ENCODE measurements at places on chromosomes 4 and X.
A peak's percentile ranks its signal among the peaks of the same experiment; 100 is the strongest.

- DNase-seq, result no peak
Observed at GRCh38 chr4:114691865-114692264, 93.3 kb downstream of the UGT8 start.

GRCh38 chr4:165301833-165302232, 25.6 kb upstream of the MSMO1 start:
- no peak for DNase-seq

- no peak for DNase-seq
Observed at GRCh38 chr4:183721207-183722081, 62.4 kb downstream of the TRAPPC11 start.

- DNase-seq, result no peak
Observed at GRCh38 chrX:43500996-43501694, 155.0 kb upstream of the MAOA start.

DNA sequence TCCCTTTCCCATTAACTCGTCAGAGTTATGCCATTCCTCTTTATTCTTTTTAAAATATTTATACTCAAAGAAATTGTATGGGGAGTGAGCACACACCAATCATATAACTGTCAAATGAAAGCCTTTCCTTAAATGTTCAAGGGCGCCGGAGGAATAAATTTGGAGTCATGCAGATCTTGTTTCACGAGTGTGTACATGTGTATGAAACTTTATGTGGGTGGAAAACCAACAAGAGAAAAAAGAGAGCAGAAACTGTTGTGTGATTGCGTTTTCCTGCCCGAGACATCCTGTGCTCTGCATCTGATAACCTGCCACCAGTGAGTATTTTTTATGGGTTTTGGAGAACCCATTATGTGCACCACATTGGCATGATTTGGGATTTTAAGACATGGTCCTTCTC, 88.3 kb downstream of the FHDC1 start:
- no peak for DNase-seq

GRCh38 chrX:1111601-1112300, 100.7 kb downstream of the CRLF2 start:
- no peak for DNase-seq

DNA sequence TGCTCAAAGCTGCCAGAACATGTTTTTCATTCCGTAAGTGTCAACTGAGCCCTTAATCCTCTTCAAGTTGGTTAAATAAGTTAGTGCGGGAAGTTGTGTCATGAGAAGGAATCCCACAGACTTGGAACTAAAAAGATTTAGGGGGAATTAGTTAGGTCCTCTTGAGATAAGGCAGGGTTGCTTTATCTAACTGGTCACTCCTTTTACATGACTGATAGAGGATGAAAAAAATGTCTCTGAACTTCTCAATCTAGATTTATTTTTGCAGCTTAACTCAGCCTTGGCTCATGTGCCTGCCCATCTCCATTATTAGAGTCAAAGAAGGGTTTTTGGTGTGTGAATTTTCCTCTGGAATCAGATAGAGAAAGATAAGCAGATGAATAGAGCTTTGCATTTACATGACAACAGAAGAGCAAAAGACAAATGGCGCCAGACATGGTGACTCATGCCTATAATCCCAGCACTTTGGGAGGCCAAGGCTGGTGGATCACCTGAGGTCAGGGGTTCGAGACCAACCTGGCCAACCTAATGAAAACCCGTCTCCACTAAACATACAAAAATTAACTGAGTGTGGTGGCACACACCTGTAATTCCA, 882.9 kb downstream of the RPA4 start:
- DNase-seq, result no peak

DNA sequence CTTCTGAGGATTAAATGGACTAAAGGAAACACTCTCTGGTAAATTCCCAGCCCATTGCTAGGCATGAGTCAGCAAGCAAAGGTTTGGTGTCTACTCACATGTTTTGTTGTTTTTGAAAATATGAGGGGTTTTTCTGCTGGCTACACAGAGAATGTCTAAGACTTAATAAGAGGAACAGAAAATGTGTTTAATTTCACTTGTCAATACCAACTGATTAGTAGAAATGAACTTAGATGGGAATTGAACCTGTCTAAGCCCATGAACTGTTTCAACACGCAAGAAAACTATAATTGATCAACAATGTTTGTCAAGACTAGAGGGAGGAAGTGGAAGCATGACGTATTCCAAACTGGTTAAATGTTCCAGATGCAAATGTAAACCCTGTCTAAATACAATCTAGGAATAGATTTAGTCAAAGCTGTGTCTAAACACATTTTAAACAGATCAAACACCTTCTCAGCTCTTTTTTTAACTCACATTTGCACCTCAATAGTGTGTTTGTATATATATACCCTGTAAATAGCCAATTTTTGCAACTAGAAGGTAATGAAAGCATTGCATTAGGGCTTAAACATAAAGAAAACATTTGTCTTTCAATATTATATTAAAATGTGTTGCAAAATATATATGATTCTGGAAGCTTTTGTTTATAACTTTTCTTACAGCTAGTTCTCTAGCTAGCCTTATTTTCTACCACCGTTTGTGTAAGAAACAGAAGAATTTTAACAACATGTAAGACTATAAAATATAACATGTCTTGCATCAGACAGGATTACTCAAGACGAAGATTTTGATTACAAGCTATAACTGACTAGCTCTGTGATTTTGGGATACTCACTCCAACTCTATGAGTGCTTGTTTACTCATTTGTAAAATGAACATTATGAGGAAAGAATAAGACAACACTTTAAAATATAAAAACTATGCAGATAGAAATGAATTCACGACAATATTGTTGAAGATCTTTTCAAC, 607.8 kb downstream of the FSTL5 start:
- DNase-seq, result no peak

- no peak for DNase-seq
Observed at GRCh38 chr4:173434231-173434630, 35.3 kb upstream of the SCRG1 start.

GRCh38 chr4:61666244-61666643, 466.1 kb downstream of the ADGRL3 start:
- no peak for DNase-seq

DNA sequence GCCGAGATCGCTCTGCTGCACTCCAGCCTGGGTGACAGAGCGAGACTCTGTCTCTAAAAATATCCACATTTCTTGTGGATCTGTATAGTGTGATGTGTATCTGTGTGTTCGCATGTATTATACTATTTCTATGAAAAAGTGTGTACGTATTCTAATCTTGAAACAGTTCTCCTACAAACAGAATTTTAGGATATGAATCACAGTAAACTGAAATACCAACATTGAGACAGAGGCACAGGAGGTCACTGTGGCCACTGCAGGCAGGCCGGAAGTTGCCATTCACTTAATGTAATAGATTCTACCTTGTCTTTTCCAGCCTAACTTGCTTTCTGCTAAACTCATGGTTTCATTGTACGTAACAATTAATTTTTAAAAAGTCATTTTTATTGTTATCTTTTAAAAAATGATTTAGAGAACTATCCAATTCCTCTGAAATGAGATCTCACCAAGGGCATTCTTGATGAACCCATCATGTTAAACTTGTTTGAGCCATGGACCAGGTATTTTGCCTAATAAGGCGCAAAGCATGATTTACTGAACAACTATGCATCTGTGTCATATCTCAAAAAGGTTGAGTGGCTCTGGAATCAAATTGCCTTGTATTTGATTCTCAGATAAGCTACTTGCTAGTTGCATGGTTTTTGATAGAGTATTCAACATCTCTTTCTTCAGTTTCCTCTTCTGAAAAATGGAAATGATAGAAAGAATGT, 154.9 kb upstream of the GYPA start:
- no peak for DNase-seq

GRCh38 chr4:102868153-102868780, 525 bp upstream of the CISD2 start:
- no peak for DNase-seq

GRCh38 chr4:152117933-152118507, 357.2 kb upstream of the GATB start:
- DNase-seq, result peak; percentile 13

GRCh38 chr4:152594978-152595925, 59.4 kb upstream of the FBXW7 start:
- DNase-seq, result peak; percentile 90

DNA sequence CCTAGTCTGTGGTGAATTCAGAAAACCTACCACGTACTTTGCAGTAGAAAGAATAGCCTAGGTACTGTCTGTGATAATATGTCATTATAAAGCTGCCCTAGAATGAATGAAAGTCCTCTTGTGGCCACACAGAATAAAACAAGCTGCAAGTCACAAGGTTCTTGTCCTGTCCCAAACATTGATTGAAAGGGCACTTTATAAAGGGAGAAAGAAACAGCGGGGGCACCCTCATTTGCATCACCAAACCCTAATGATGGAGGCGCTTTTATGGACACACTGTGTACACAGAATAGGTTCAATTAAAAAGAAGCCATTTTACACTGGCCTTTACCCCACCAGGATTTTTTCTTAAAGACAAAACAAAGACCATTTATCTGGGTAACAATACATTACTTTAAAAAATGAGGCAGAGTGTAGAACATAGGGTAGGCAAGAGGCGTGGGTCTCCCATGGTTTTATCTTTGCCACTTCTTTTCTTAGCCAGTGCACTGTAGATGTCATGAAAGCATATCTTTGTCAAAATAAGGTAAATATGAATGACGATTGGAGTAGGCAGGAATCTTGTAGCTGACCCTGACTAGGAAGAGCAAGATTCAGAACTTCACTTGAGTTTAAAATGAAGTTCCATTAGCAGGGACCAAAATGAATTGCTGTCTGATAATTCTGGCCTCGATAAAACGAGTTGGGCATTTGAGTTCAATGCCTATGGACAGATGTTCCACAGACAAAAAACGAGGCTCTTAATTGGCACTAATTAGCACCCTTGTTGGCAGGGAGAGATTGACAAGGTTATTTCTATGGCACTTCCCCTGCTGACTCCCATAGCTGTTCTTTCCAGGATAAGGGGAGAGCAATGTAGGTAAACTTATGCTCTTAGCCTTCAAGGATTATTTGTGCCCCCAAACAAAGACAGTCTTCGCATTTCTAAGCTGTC, 365.1 kb downstream of the AFF2 start:
- DNase-seq, result peak; percentile 18

DNA sequence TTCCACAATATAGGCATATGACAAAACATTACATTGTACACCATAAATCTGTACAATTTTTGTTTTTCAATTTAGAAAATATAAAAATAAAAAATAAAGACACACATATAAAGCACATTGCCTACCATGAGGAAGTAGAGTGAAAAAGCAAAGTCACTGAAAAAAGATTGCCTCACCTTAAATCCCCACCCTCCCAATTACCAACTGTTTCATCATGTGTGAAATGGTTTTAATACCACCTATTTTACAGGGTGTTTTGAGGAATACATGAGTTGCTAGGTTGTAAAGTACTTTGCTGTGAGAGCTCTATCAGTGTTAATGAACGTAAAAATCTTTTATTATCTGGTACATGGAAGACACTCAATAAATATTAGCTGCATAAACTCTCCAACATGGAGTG, 373.6 kb upstream of the NDST3 start:
- DNase-seq, result no peak

GRCh38 chr4:18756671-18757070, 735.1 kb upstream of the LCORL start:
- no peak for DNase-seq

DNA sequence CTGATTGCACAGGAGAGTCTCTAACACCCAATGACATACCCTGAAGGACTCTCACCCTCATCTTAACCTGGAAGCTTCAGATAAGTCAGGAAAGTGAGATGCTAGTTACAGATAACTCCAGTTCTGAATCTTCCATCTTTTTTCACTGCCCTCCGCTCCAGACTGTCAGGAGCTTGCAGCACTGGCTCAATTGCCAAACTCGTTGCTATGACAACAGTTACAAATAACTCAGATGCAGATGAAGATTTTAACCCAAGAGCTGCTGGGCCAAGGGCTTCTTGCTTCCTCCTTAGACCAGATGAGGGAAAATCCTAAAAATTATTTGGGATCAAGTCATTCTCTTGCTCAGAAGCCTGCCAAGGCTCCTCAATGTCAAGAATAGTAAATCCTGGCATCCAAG, 109.1 kb upstream of the HUWE1 start:
- no peak for DNase-seq

- DNase-seq, result no peak
Observed at GRCh38 chr4:184014301-184014700, 109.2 kb downstream of the STOX2 start.

- no peak for DNase-seq
Observed at GRCh38 chrX:55919367-55920221, 202.0 kb downstream of the RRAGB start.

- no peak for DNase-seq
Observed at GRCh38 chr4:38534344-38535045, 129.5 kb upstream of the KLF3 start.

DNA sequence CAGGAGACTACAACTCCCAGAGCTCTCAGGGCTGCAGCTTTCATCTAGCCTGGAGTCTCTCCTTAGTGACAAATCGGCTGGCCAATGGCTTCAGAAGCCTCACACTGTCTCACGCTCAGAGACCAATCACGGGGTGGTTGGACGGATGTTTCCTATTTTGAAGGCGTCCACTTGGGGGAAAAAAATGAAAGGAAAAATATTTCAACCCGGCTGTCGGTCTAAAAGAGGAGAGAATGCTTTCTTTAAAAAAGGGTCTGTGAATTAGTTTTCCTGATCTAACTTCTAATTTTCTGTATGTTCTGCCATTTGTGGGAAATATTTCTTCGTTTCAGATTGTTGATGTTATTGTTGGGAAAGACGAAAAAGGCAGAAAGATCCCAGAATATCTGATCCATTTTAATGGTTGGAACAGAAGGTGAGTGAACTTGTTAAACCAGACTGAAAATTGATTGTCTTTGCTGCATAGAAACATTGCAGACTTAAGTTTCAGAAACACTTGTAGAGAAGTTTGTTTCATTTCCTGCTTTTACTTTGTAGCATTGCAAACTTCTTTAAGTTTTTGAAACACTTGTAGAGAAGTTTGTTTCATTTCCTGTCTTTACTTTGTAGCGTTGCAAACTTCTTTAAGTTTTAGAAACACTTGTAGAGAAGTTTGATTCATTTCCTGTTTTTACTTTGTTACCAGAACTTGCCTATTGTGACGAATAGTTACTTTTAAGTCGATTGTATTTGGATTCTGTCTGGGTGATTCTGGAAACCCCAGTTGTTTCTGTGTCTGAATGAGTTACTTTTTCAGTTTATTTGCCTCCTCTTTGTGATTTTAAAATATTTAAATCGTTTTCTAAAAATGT, 1.6 kb downstream of the MSL3 start:
- DNase-seq, result peak; percentile 69

GRCh38 chr4:146472404-146472803, 49.3 kb downstream of the SLC10A7 start:
- DNase-seq, result no peak

- DNase-seq, result no peak
Observed at GRCh38 chr4:9952415-9952950, 68.8 kb downstream of the SLC2A9 start.

- no peak for DNase-seq
Observed at GRCh38 chr4:56940403-56940802, 32.7 kb downstream of the REST start.

GRCh38 chr4:176467001-176467400, 147.2 kb downstream of the SPCS3 start:
- no peak for DNase-seq

DNA sequence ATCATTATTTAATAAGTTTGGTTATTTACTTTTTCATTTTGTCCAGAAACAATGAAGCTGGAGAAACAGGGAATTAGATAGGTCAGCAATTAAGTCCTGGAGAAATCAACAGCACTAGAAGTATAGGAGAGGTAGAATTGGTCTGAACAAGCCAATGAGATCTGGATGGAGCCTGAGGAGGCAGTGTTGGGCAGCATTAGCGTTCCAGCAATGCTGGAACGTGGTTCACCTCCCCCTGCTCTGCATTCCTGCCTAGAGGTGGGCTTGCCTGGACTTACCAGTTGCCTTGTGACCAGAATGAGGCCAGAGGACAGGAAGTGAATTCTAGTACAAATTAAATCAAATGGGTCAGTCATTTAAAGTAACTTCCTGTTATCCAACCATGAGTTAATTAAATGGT, 4.6 kb downstream of the RASSF6 start:
- no peak for DNase-seq

Data from NCI-H1694 treated with DMSO at 0.1 percent for 48 hours (cell line).